Activated T-helper 1 cell treated with anti-CD3 and anti-CD28 coated beads, Interleukin-12 subunit alpha, Interleukin-12 subunit beta, Interleukin-2, Interleukin-4 antibody, amounts not matched to agents 30 ng/mL and 10 ng/mL and 1 ng/mL, durations not matched to agents 14 hours and 24 hours and 36 hours (primary cell): ENCODE measurements at places on chromosomes 12 and 14. TPM values are rescaled to one million over a fixed set of nuclear protein-coding genes. Genes with fewer than 3 reads are reported as not detected.

The DEGS2 gene
- total RNA-seq, result 0.31 and 1.1 TPM in 2 replicates

The LAG3 gene
- 268 and 275 TPM in 2 replicates for total RNA-seq

The GLIPR1L2 gene
- not detected in 2 replicates for total RNA-seq

The KCNJ8 gene
- not detected in 2 replicates for total RNA-seq

The PZP gene
- not detected in 2 replicates for total RNA-seq

The PXMP2 gene
- 21.5 and 23.3 TPM in 2 replicates for total RNA-seq

DNA sequence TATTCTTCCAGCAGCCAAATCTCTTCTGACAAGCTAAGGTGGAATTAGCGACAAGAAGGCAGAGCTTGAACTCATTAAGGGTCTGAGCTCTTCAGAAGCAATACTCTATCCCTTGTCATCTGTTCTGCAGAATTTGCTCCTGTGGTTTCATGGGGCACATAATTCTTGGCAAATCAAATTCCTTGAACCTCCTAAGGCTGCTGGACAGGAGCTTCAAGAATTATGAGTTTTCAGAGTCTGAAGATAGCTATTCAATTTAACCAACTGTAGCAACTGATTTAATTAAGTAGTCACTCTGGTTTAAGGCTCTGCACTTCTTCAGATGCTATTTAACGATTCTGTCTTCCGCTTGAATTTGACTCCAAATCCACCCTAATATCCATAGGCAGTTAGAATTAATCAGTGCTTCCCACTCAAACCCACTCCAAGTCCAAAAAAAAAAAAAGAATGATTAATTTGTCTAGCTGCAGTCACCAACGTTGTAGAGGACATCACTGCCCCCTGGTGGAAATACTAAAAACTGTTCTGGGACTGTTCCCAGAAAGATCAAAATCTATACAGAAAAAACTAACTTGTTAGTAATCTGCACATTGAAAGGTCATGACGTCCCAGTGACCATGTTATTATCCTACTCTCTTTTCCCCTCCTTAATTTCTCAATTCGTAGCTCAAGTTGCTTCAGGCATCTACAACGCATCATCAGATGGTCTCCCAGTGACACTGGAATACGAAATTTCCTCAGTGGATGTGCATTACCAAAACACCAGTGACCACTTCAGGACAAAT is 169.9 kb downstream of the KIF21A start:
- no peaks in the 10 kb centered on the region for H3K36me3 ChIP-seq
- no peak overlapping the region for H3K4me3 ChIP-seq
- DNase-seq, result no peak
- no peak overlapping the region for H3K27ac ChIP-seq
- no peaks in the 10 kb centered on the region for H3K27me3 ChIP-seq

DNA sequence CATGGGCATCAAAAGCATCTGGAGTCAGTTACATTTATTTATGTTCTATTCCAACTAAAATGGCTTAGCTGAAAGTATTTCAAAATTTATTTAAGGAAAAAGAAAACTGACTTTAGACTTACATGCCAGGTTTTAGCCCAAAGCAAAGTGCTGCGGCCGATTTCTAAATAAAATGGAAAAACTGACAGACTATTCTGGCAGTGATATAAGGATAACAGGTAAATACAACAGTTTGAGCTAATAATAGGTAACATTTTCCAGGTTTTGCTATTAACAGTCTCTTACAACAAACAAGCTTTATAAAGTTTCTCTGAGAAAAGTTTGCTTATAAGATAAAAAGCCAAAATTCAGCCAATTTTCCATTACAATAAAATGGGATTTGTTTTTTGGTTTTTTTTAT is 937.2 kb upstream of the FLRT2 start:
- H3K27ac ChIP-seq, result no peak overlapping the region
- H3K36me3 ChIP-seq, result no peaks in the 10 kb centered on the region
- H3K27me3 ChIP-seq, result no peaks in the 10 kb centered on the region
- H3K4me1 ChIP-seq, result no peaks in the 10 kb centered on the region
- H3K4me3 ChIP-seq, result no peak overlapping the region

DNA sequence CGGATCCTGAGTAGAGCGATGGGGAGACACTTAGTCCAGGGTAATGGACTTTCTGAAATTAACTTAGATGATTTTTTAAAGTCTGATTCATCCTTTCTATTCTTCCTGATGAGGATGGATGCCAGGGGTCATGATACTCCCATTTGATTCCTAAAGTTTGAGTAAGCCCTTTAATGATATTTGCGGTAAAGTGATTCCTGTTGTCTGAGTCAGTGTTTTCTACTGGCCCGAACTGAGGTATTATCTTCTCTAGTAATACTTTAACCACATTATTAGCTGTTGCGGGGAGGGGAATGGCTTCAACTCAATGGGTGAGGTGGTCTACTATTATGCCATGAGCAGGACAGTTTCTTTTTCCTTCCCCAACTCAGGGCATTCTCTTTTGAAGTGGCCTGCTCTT is 111.6 kb downstream of the RIN3 start:
- peaks cover 35% of the 10 kb centered on the region for H3K36me3 ChIP-seq
- DNase-seq, result no peak
- no peak overlapping the region for H3K4me3 ChIP-seq

DNA sequence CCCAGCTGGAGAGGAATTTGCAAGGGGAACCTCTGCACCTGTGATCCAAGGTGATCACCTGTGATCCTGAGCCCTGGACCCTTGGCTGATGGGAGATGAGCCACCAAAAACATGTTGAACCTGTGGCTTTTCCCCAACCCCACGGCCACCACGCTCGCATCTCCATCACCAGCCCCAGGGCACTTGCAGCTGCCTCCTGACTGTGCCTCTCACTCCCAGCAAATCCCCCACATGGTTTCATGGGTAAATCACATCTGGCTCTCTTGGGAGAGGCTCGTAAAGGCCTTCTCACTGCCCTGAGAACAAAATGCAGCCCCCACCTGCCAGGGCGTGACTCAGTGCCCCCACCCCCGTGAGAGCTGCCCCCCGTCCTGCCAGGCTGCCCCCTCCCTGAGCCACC is 76.0 kb downstream of the RFLNA start:
- H3K4me3 ChIP-seq, result no peak overlapping the region
- no peaks in the 10 kb centered on the region for H3K36me3 ChIP-seq
- no peaks in the 10 kb centered on the region for H3K27me3 ChIP-seq
- H3K27ac ChIP-seq, result no peak overlapping the region

DNA sequence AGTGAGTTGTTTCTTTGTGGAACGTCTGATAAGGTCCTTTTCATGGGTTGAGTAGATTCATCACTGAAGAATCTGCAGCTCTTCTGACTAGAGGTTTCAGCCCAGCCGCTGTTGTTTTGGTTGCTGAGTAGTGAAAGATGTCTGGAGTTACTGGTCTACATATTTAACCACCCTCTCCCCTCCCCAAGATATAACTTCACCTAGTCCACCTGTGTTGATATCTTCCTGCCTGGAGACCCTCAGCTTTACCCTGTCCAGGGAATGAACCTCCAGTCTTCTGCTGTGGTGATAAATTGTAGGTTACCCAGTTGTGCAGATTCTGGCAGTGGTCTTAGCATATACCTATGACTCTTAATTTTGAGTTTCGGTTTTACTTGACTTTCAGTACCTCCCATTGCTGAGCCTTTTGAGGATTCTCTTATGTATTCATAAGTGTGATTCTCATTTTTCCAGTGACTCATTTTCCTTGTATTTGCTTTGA is 62.9 kb downstream of the CCDC91 start:
- H3K36me3 ChIP-seq, result peaks cover 5% of the 10 kb centered on the region
- H3K27ac ChIP-seq, result peak overlapping the region; percentile 97
- no peaks in the 10 kb centered on the region for H3K27me3 ChIP-seq
- H3K4me3 ChIP-seq, result peak overlapping the region; percentile 74
- DNase-seq, result peak; percentile 18
- H3K4me1 ChIP-seq, result peaks cover 48% of the 10 kb centered on the region

DNA sequence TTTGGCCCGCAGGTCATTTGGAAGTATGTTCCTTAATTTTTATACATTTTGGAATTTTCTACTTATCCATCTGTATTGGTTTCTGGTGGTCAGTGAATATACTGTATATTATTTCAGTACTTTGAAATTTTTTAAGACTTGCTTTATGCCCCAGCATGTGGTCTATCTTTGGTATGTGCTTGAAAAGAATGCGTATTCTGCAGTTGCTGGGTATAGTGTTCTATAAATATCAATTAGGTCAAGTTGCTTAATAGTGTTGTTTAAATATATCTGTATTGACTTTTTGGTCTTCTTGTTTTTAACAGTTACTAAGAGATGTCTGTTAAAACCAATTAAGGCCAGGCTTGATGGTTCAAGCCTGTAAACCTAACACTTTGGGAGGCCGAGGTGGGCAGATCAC is 21.7 kb upstream of the SIX1 start:
- H3K36me3 ChIP-seq, result no peaks in the 10 kb centered on the region
- H3K4me3 ChIP-seq, result no peak overlapping the region

DNA sequence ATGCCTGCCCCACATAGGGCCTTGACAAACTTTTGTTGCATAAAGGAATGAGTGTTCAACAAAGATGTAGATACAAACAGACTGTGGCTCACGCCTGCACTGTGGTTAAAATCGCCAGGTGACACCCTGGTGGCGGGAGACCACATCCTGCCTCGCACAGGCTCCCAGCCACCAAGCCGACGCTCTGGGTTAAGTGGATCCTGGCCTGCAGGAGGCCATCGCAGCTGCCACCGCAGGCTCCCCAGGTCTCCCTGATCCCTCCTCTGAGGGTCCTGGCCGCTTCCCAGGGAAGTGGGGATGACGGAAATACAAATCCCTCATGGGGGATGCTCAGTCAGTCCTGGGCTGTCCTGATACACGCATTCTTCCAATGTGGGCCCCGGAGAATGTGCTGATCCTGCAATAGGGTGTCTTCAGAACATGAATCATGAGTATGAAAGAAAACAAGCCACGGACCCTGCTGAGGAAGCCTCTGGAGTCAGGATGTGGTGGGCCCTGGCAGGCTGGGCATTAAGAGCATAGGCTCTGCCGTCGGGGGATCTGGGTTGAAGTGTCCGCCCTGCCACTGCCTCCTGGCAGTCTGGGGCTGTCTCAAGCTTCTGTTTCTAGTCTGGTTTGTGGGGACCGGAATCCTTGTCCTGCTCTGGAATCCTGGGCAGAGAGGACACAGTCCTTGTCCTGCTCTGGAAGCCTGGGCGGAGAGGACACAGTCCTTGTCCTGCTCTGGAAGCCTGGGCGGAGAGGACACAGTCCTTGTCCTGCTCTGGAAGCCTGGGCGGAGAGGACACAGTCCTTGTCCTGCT is 53.5 kb upstream of the BEGAIN start:
- peak overlapping the region; percentile 67 for H3K4me3 ChIP-seq
- peak overlapping the region; percentile 45 for H3K27ac ChIP-seq
- DNase-seq, result peak; percentile 79
- H3K27me3 ChIP-seq, result peaks cover 28% of the 10 kb centered on the region
- no peaks in the 10 kb centered on the region for H3K36me3 ChIP-seq

DNA sequence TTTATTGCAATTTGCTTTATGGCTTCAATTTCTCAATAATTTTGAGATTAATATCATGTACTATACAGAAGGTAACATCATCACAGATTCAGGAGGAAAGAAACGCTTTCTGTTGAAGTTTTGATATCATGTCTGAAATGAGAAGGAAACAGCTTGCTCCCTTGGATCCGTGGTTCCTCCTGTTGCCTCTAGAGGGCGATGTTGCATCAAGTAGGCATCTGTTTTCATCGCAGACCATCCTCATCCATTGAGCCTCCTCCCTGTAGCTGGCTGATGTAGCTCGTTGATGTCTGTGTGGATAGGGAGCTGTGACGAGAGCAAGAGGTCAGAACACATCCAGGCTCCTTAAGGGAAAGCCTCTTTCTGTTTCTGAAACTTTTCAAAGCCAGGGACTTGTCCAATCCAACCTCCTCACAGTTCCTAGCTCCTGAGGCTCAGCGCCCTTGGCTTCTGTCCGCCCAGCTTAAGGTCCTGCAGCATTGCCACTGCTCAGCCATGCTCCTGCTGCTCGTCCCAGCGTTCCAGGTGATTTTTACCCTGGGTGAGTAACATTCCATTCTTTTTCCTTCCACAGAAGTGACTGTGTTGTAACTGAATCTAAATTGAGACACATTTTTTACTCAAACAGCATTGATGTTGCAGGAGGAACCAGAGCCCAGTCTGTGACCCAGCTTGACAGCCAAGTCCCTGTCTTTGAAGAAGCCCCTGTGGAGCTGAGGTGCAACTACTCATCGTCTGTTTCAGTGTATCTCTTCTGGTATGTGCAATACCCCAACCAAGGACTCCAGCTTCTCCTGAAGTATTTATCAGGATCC is 304.8 kb upstream of the OR4E1 start:
- peak overlapping the region; percentile 40 for H3K27ac ChIP-seq
- peaks cover 5% of the 10 kb centered on the region for H3K27me3 ChIP-seq
- H3K36me3 ChIP-seq, result no peaks in the 10 kb centered on the region
- DNase-seq, result peak; percentile 51
- H3K4me3 ChIP-seq, result peak overlapping the region; percentile 74

- H3K36me3 ChIP-seq, result no peaks in the 10 kb centered on the region
- no peak for DNase-seq
- H3K4me1 ChIP-seq, result no peaks in the 10 kb centered on the region
- H3K27ac ChIP-seq, result no peak overlapping the region
Measured at GRCh38 chr12:72072592-72073212, 134.1 kb downstream of the TPH2 start.

- no peaks in the 10 kb centered on the region for H3K27me3 ChIP-seq
- H3K27ac ChIP-seq, result no peak overlapping the region
- H3K36me3 ChIP-seq, result peaks cover 8% of the 10 kb centered on the region
- no peak overlapping the region for H3K4me3 ChIP-seq
- H3K4me1 ChIP-seq, result peaks cover 48% of the 10 kb centered on the region
- DNase-seq, result no peak
Measured at GRCh38 chr12:110050927-110051326, 2.6 kb upstream of the C12orf76 start.

DNA sequence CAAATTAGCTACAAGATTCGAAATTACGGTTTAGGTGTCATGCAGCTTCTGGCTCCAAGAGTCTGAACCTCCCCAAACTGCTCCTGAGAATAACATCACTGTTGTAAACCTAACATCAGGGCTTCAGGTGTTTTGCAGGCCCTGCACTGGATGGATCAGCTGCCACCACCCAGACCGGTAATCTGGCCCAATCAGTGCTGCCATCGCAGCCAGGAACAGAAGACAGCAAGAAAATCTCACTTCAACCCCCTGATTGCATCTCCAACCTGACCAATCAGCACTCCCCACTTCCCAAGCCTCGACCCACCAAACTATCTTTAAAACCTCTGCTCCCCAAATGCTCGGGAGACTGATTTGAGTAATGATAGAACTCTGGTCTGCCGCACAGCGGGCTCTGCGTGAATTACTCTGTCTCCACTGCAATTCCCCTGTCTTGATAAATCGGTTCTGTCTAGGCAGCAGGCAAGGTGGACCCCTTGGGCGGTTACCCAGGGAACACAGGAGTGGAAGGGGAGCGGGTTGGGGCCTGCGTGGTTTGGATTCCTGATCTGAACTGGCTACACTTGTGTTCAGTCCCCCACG is 268.5 kb upstream of the SFSWAP start:
- H3K27me3 ChIP-seq, result no peaks in the 10 kb centered on the region
- H3K36me3 ChIP-seq, result no peaks in the 10 kb centered on the region
- H3K4me1 ChIP-seq, result no peaks in the 10 kb centered on the region
- no peak for DNase-seq
- no peak overlapping the region for H3K4me3 ChIP-seq

GRCh38 chr14:54928216-54928615 is 25.6 kb upstream of the GCH1 start:
- H3K4me3 ChIP-seq, result no peak overlapping the region
- peaks cover 4% of the 10 kb centered on the region for H3K4me1 ChIP-seq
- H3K36me3 ChIP-seq, result peaks cover 4% of the 10 kb centered on the region
- peaks cover 1% of the 10 kb centered on the region for H3K27me3 ChIP-seq

- H3K27me3 ChIP-seq, result peaks cover 2% of the 10 kb centered on the region
- peak; percentile 36 for DNase-seq
- H3K4me1 ChIP-seq, result peaks cover 13% of the 10 kb centered on the region
- no peak overlapping the region for H3K4me3 ChIP-seq
Measured at GRCh38 chr12:54358191-54358944, 5.9 kb downstream of the GPR84 start.

GRCh38 chr14:68042586-68043210 is 223.1 kb downstream of the RAD51B start:
- H3K4me3 ChIP-seq, result no peak overlapping the region
- no peaks in the 10 kb centered on the region for H3K4me1 ChIP-seq
- H3K36me3 ChIP-seq, result no peaks in the 10 kb centered on the region
- H3K27ac ChIP-seq, result no peak overlapping the region
- no peaks in the 10 kb centered on the region for H3K27me3 ChIP-seq
- no peak for DNase-seq
